ENCODE measurements at places on chromosomes 11 and 22.

DNA sequence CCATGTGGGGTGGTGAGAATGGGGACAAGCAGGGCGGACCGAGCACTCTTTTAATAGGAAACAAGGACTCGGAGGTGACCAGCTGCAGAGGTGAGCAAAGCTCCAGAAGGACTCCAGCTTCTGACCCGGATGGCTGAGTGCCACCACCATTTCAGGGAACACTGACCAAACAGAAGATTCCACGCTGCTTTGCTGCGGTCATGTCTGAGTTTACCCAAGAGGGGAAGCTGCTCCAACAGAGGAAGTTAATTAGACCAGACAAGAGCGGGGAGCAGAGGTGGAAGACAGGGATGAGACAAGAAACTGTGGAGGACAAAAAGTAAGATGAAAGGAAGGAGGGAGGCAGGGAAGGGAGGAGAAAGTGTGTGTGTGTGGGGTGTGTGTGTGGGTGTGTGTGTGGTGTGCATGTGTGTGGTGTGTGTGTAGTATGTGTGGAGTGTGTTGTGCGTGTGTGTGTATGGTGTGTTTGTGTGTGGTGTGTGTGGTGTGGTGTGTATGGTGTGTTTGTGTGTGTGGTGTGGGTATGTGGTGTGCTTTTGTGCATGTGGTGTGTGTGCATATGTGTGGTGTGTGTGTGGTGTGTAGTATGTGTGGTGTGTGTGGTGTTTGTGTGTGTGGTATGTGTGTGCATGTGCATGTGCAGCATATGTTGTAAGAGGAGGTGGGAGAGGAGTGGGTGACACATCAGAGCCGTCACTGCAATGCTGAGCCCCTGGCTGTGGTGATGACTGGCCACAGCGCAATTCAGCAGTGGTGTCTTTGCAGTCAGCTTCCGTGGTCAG lies 82.2 kb upstream of the AKIP1 start:
- DNase-seq, result peak; percentile 42

- peak; percentile 50 for DNase-seq
These were observed 167.0 kb downstream of the BUD13 start for GRCh38 chr11:116605543-116606459.

DNA sequence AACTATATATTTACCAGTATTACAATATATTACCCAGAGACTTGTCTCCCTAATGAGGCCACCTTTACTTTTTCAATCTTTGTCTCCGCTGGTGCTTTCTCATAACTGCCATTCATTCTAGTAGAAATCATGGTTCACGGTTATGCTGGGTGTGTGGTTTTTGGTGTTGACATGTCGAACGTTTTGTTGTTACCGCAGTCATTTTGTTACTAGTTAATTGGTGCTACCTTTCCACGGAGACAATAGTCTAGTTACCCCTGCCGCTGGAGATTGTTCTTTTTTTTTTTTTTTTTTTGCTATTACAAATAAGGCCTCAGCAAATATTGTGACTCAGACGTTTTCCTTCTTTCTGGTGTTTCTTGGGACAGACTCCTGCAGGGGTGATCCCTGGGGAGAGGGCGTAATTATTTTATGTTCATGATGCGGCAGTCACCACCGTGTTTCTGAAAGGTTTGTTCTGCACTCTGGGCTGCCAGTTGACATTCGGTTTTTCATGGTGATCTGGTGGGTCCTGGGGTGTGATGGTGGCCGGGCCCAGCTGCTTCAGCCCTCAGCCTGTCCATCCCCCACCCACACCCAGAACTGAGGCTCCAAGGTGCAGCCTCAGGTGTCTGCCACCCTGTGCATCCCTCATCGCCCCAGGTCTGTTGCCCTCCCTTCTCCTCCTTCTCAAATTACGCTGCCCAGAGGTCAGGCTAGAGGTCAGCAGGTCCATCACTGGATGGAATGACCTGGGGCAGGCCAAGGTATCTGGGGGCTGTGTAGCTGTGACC lies 28.6 kb downstream of the LRP5 start:
- no peak for DNase-seq

DNA sequence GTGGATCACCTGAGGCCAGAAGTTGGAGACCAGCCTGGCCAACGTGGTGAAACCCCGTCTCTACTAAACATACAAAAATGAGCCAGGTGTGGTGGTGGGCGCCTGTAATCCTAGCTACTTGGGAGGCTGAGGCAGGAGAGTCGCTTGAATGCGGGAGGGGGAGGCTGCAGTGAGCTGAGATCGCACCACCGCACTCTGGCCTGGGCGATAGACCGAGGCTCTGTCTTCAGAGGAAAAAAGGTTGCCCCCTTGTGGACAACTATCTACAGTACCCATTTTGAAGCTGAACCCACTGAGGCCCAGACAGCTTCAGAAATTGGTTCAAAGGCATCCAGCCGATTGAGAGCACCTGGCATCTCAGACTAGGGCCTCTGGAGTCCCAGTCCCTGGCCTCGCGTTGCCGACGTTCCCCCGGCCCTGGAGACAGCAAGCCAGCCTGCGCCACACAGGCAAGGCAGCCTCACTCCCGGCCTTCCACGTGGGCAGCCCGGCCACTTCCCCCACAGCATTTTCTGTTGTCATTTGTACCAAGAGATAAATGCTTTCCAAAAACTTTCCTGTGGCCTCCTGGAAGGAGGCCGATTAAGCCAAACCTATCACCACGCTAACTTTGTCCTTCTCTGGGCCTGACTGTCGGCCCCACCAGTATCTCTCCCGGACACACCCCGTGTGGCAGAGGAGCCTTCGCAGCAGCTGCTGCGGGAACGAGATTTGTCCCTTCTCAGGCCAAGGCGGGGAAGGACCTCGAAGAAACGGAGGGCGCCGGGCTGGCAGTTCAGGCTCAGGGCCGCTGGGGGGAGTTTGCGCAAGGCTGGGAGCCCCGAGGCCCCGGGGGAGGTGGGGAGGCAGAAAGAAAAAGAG lies 82.8 kb downstream of the FLI1 start:
- peak; percentile 52 for DNase-seq

GRCh38 chr11:75450236-75450635 lies 17.2 kb upstream of the KLHL35 start:
- no peak for DNase-seq

- no peak for DNase-seq
These were observed 23.1 kb upstream of the CD82 start for GRCh38 chr11:44542372-44542771.

DNA sequence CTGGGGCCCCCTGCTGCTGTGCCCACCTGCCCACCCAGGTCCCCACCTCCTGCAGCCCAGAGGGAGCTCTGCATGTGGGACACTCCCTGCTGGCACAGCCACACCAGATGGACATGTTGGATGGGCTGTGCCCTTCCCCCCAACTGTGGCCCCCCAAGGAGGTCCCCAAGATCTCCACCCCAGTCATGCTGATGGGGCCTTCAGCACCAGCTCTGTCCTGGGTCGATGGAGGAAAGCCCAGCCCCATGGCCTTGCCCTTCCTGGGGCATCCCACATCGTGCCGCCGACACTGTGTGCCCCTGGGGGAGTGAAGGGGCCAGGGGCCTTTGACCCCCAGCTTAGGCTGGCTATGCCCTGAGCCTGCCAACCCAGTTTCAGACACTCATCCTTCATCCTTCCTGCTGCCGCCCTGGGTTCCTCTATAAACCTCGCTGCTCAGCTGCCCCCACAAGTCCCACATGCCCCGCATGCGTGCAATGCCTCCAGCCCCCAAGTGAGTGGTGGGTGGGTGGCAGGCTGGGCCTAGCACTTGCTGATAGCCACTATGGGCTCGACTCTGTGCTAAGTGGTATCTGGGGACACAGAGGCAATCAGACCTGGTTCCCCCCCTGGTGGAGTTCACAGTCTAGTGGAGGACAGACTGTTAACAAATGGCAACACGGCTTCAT lies 3.9 kb upstream of the DPP3 start:
- no peak for DNase-seq

DNA sequence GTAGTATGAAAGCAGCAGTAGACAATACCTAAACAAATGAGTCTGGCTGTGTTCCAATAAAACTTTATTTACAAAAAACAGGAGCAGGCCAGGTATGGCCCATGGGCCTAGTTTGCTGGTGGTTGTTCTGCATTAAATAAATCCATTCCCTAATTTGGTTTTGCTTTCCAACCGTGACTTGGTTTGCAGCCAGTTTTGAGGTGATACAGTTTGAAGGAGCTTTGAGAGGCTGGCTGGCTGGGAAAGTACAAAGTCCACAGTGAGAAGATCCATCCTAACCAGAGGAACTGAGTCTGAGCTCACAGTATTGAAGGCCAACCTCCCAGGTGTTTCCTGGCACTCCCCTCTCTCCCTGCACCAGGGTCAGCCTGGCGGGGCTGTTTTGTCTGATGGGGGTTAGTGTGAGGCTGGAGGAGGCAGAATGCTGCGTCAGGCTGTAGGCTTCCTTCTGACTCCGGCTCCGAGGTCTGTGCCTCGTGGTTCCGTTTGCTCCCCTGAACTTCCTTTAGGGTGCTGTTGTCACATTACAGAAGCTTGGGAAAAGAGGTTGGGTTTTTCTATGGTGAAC lies 129.5 kb downstream of the MICAL2 start:
- no peak for DNase-seq

- peak; percentile 75 for DNase-seq
These were observed 15.5 kb upstream of the RAC2 start for GRCh38 chr22:37259540-37260029.

GRCh38 chr22:17639247-17639741 lies 737 bp downstream of the BCL2L13 start:
- DNase-seq, result peak; percentile 70

GRCh38 chr11:77547047-77547836 lies 42.5 kb upstream of the AQP11 start:
- DNase-seq, result no peak

GRCh38 chr11:64598106-64598796 lies 7.2 kb downstream of the SLC22A12 start:
- DNase-seq, result no peak

DNA sequence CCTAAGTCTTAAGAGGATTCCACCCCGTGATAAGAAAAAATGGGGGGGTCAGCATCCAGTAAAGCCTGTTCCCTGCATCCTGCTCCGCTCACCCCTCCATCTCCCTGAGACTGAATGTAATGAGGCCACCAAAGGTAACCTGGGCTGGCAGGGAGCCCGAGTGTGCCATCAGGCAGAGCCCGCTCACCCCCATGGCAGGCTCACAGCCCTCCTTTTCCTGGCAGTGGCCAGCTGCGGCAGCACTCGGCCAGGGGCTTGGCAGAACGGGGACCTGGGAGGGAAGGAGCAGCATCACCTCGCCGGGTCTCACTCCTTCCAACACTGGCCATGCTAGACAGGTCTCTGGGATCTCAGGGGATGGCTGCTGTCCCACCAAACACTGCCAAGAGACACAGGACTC lies 64.4 kb downstream of the PRDM11 start:
- no peak for DNase-seq

DNA sequence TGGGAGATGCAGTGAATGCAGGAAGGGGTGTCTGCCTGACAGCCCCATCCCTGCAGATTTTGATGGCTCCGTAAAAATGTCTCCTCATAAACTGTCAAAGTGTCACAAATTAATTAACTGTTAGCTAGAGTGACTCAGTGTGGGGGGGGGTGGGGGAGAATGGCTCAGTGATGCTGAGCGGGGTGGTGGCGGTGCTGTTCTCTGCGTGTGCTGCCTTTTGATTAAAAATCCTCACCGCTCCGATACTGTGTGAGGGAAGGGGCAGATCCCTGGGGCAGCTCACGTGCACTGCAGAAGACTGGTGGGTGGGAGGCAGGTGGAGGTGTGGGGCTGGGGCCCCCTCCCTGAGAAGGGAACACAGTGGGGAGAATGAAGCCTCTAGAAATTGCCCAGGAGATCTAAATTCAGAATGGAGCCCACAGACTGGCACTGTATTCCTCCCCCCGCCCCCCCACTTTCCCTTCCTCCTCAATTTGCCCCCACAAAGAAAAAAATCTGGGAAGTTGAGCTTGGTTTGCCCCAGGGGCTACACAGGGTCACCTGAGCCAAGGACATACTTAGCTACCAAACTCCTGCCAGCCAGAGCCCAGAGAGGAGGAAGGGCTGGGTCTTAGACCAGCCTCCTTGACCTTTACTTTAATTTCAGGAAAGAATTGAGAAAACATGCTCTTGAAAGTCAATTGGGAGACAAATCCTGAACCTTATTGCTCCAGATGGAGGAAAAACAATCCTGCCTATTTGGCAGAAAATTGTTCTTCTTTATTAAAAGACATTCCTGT lies 39.8 kb downstream of the DRD2 start:
- DNase-seq, result no peak

GRCh38 chr11:111039982-111040381 lies 205.5 kb upstream of the POU2AF2 start:
- DNase-seq, result no peak

DNA sequence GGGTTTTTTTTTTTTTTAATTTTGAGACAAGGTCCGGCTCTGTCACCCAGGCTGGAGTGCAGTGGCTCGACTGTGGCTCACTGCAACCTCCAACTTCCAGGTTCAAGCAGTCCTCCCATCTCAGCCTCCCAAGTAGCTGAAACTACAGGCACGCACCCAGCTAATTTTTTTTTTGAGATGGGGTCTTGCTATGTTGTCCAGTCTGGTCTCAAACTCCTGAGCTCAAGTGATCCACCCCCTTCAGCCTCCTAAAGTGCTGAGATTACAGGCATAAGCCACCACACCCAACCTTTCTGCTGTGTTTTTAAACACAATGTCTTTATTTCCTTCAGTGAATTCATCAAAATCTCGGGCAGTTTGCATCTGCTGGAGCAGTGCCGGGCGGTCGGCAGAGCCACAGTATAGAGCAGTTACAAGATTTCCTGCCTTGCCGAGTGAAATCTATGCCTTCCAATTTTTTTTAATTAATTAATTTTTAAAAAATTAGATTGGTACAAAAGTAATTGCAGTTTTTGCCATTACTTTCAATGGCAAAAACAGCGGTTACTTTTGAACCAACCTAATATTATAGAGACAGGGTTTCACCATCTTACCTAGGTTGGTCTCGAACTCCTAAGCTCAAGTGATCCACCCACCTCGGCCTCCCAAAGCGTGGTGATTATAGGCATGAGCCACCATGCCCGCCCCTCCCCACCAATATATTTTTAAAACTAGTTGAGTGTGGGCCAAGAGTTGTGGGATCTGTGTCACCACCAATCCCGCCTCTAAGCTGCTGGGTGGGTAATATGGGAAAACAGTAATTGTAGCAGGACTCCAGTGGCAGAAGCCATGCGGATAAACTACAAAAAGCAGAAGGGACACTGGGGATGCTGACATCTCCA lies 2.7 kb upstream of the ACY3 start:
- no peak for DNase-seq

GRCh38 chr22:29621761-29622526 lies 18.5 kb downstream of the NF2 start:
- DNase-seq, result peak; percentile 99

GRCh38 chr11:40882301-40882700 lies 577.2 kb downstream of the LRRC4C start:
- DNase-seq, result no peak

GRCh38 chr11:36077886-36078685 lies 134.2 kb downstream of the LDLRAD3 start:
- peak; percentile 86 for DNase-seq

Data from ELR (cell line).